Urinary bladder (tissue), 4 donors: ENCODE measurements at places on chromosomes 2 and 18.

- DNase-seq: no peak
These were observed 151.4 kb downstream of the LDLRAD4 start for GRCh38 chr18:13369756-13370510.

- DNase-seq: peak; percentile 77
These were observed 28.0 kb downstream of the KIF1A start for GRCh38 chr2:240791821-240792628.

DNA sequence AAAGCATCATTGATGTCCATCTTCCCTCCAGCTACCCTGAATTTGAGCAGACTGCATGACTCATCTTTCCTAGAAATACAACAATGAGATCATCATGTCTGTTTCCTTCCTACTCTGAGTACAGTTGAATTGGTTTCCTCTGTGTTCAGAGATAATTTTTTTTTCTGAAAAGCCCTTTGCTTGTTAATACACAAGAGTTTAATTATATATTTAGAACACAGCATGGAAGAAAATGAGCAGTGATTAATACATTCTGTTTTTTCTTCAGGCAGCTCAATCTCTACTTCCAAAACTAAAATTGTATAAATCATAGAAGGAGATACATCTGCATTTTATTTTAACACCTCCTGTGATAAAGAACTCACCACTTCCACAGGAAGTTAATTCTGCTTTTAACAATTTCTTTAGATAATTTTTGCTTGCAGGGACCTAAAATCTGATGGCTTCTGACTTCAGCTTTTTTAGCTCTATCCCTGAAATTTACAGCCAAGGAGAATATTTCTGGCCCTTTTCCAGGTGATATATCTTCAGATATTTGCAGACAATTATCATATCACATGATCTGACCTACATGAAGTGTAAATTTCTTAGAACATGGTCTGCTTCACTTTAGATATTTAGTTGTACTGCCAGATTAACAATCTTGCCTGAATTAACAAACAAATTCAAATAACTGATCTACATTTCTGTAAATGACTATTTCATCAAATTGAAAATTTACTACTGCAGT, 249.0 kb downstream of the TRIB2 start:
- DNase-seq: no peak

GRCh38 chr2:235666213-235666781, 172.5 kb downstream of the AGAP1 start:
- peak; percentile 83 for DNase-seq

GRCh38 chr2:70711191-70711590, 56.8 kb downstream of the ADD2 start:
- DNase-seq: no peak

GRCh38 chr18:50797142-50797541, 22.7 kb downstream of the MRO start:
- no peak for DNase-seq

- no peak for DNase-seq
These were observed 32.7 kb downstream of the SPIRE1 start for GRCh38 chr18:12625241-12625640.
